ENCODE measurements at places on chromosomes 1 and 21.

- no peak for DNase-seq
Measured at GRCh38 chr1:205211839-205212536, 486 bp upstream of the DSTYK start.

DNA sequence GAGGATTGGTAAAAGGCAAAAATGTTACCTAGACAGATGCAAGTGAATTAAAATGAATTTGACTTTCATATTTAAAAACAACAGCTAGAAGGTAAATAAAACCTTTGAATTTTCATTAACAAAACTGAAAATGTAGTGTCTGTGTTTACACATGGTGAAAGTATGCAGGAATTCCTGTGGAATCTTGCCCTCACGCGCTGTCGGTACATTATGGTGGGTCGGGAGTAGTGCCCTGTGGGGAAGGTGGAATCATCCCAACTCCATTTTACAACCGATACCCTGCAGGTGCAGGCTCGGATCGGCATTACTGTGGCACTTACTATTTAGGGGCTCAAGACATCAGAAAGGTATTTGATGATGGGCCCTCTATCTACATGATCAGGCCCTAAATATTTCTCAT, 197.2 kb upstream of the MAP1LC3C start:
- DNase-seq = no peak

- DNase-seq = no peak
Measured at GRCh38 chr1:145796753-145797152, 27.1 kb downstream of the RNF115 start.

GRCh38 chr1:167273027-167273800, 52.5 kb downstream of the POU2F1 start:
- peak; percentile 8 for DNase-seq

DNA sequence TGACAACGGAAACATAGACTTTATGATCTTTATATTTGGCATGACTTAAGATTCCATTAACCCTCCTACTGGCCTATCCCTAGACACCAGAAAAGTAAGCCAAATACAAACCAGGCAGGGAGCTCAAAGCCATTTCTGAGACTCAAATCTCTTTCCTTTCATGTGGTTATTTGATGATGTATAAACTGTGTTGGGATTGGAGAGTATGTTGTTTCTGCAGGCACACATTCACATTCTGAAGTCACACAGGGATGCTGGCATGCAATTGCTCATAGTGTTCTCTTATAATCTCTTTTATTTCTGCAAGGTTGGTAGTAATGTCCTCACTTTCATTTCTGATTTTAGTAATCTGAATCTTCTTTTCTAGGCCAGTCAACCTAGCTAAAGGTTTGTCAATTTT, 5.8 kb downstream of the ZMYND12 start:
- no peak for DNase-seq

- no peak for DNase-seq
Measured at GRCh38 chr21:14492931-14493330, 53.2 kb downstream of the SAMSN1 start.

GRCh38 chr1:178232949-178233348, 139.0 kb downstream of the RASAL2 start:
- DNase-seq = peak; percentile 63

DNA sequence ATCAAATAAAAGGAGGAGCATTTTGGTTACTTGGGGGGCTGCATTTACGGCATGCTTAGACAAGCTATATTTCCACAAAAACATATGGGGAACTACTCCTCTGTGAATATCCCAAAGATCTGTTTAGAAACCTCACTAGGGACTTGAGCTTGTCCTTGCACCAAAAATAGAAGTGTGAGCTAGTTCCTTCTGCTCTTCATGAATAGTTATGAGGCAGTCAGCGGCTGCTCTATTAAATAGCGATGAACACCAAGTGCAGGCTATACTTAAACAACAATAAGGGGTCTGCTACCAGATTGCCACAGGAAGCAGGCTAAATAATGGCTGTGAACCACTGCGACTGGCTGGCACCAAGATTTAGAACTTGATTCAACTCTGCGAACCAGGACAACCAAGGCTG, 190.1 kb downstream of the PCP4 start:
- no peak for DNase-seq

DNA sequence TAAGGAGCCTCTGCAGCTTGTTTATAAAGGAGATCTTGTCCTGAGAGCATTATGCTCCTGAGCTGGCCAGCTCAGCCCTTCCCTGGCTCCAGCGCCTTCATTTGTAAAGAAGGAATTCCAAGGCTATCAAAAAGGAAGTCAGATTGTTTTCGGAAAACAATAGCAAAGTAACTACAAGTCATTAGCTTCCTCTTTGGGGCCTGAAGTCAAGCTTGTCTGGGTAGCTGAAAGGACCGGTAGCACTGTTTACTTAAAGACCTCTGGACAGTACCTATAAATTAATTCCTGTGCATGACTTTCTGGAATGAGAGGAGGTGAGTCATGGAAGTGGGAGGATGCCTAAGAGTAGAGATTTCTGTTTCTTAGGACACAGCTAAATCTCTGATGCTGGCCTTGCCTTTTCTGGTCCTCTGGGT, 20.7 kb upstream of the GJA5 start:
- no peak for DNase-seq

- peak; percentile 17 for DNase-seq
Measured at GRCh38 chr1:178417858-178418257, 78.9 kb downstream of the CLEC20A start.

GRCh38 chr1:15311880-15312279, 64.9 kb downstream of the FHAD1 start:
- DNase-seq = no peak
